ENCODE measurements at places on chromosomes 11 and 22. TPM values are rescaled to one million over a fixed set of nuclear protein-coding genes. Genes with fewer than 3 reads are reported as not detected.

DNA sequence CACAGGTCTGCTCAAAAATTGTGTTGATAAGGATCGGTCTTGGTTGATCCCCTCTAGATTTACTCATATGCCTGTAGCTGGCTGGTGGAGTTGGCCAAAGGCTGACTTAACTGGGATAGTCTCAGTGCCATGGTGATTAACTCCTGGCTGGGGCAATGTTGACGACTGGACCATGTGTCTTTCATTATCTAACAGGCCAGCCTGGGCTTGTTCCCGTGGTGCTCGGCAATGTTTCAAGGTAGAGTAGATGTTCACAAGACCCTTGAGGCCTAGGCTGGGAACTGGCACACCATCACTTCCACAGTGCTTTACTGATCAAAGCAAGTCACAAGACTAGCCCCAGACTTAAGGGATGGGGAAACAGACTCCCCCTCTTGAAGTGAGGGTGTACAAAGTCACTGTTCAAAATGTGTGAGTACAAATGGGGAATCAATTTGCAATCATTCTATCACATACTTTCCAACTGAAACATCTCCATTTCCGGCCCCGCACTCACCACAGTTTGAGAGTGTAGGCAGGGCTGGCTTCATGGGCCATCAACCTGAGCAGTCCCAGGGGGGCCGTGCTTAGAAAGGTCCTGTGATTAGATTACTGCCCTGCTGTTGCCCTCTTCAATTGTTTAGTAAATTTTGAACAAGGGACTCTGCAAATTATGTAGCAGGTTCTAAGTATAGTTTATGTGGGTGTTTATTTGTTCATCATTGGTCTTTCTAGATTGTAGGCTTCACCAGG, 240.8 kb downstream of the NELL1 start:
- DNase-seq, result no peak

- DNase-seq, result no peak
These were observed 21.9 kb downstream of the MN1 start for GRCh38 chr22:27779643-27780042.

DNA sequence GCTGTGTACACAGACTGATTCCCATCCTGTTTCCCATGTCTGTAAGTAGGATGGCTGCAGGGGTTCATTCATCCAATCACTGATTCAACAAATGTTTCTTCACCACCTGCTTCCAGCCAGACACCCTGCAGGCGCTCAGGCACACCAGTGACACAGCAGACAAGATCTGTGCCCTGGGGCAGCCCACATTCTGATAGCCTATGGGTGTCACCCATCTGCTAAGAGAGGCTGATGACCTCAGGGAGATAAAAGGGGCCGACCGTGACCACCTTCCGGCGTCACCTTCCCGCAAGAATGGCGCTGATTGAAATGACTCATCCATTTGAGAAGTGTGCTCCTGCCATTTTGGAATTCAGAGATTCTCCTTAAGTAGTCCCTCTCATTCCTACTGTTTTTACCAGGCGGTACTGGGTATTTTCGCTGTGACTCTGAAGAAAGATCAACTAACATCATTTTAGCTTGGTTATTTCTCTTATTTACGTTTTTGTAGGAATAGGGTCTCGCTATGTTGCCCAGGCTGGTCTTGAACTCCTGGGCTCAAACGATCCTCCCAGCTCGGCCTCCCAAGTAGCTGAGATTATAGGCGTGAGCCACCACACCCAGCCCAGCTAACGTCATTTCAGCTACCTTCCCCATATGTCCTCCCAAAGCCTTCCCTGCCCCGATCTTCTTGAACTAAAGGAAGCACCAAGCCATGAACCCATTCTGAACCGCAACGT, 73.2 kb upstream of the BID start:
- no peak for DNase-seq

DNA sequence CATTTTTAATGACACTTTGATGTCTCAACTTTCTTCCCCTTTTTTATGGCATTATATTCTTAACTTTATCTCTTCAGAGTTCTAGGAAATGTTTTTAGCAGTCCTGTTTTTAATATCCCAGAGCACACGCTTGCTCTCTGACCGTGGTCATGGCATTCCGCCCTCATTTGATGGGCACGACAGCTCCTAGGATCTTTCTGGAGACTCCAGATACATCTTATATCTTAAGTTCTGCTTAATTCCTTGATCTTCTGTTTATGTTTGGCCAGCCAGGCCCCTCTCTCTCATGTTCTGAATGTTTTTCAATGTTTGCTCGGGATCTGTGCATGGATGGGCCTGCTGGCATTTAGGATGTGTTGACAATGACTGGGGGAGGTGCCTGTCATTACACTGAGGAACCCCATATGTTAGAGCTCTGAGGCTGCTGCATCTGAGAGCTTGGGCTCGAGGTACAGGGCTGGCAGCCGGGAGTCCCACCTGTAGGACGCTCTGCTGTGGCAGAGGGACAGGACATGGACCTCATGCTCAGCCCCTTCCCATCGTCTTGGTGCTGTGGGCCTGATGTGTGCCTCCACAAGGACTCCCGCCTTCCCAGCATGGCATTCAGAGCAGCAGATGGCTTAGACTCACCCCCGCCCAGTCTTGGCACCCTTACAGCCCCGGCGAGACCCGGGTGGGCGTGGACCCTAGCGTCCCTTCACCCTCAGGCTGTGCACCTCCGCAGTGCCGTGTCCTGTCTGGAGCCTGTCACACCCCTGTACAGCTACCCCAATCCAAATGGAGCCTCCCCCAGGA, 75.0 kb downstream of the CDKN1C start:
- no peak for DNase-seq

DNA sequence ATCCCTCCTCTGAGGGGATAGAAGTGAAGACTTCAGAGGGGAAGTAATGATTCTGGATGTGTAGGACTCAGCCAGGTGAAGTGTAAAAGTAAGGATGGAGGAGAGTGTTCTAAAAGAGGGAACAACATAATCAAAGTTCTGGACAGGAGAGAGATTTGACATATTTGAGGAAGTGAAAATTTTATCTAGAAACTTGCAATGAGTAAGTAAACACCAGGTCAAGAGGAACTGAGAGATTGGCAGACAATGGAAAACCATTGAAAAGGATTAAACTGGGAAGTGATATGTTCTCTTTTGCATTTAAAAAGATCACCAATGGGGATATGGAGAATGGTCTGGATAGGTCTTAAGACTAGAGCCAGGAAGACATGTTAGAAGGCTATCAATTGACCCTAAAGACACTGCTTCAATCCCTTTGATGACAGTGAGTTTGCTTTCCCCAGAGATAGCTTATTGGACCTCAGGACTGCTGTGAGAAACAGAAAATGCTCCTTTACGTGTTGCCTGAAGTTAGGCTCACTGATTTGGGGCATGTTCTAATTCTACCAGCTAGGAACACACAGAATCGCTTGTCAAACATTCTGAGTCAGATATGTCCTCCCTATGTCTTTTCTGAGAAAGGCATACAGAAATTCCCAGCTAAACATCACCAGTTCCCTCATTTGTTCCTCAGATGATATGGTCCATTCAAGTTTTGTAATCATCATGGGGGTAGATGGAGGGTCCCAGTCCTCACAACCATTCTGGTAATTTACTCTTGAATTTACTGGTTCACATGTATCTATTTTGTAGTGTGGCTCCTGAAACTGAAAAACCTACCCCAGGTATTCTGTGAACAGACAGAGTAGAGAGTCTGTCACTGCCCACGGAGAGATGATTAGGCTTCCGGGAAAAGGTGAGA, 144.9 kb downstream of the MAML2 start:
- DNase-seq, result no peak

DNA sequence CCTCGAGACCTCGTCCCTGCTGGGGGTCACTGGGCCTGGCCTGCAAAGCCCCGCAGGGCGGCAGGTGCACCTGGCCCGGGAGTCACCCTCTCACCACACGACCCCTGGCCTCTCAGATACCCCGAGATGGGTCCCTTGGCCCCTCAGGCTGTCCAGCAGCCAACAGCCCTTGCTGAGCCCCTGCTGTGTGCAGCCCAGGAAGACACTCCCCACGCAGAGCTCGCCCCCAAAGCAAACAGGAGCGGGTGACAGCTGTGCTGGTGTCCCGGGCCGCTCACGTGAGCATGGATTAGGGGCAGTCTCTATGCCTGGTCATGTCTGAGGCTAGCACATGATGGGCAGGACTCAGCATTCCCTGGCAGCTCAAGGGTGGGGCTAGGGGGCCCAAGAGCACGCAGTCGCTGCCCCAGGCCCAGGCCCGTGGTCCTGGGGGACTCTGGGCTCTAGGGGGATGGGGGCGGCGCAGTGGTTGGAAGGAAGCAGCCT, 31.3 kb downstream of the WNT7B start:
- no peak for DNase-seq

The OR6A2 gene
- total RNA-seq, result 0.38 TPM

The CRYAB gene
- total RNA-seq, result not detected

The SLC36A4 gene
- 17.9 TPM for total RNA-seq

The SCN3B gene
- total RNA-seq, result not detected
